ENCODE measurements at places on chromosomes 3 and 15.

GRCh38 chr15:89149501-89150101 lies 61.3 kb downstream of the ABHD2 start:
- no peak for DNase-seq

DNA sequence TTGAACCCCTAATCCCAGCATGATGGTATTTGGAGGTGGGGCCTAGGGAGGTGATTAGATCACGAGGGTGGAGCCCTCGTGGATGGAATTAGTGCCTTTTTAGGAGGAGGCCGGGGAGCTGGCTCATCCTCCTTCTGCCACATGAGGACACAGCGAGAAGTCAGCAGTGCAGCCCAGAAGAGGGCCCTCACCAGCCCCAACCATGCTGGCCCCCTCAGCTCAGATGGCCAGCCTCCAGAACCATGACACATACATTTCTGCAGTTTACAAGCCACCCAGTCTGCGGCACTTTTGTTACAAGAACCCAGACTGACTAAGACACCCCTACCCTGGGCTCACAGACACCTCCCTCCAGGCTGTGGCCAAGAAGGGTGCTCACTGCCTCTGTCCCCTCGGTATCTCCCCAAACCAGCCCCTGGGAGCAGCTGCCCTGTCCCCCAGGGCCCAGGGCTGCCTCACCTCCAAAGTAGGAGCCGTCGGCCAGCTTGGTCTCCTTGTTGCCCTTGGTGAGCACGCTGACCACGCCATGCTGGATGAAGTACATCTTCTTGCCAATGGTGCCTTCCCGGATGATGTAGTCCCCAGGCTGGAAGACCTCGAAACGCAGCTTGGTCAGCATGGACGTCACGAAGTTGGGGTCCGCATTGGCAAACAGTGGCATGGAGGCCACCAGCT lies 44.1 kb downstream of the HCN4 start:
- DNase-seq = no peak

- DNase-seq = no peak
Measured at GRCh38 chr3:120462409-120462959, 11.7 kb upstream of the FSTL1 start.

DNA sequence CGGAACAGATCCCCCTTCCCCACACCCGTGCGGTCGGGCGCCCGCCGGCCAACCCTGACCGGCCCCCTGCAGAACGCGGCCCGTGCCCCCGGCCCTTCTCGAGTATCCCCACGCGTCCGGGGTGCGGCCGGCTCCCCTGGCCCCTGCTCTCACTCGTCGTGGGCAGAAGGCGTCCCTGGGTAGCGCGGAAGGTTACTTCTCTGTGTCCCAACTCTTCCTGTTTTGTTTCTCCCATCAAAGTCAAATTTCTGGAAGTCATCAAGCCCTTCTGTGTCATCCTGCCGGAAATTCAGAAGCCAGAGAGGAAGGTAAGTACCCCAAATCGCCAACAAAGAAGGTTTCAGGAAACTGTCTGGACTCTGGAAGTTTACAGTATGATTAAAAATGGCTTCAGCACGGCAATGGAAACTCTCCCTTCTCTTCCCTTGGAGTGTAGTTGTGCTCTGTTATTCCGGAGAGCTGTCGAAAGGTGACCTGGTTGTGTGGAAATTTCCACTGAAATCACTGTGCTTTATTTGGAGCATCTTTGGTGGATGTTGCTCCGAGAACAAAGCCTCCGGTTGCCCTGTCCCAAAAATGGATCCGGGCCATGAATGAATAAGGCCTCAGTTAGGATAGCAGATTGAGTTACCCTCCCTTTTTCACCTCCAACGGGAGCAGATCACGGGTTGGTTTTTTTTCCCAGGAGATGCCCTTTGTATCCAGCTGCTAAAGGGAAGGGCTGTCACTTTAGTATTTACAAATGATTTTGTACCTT lies 536 bp downstream of the SEC61A1 start:
- DNase-seq = peak; percentile 13

- DNase-seq = no peak
Measured at GRCh38 chr3:125634336-125634950, 39.1 kb upstream of the OSBPL11 start.

DNA sequence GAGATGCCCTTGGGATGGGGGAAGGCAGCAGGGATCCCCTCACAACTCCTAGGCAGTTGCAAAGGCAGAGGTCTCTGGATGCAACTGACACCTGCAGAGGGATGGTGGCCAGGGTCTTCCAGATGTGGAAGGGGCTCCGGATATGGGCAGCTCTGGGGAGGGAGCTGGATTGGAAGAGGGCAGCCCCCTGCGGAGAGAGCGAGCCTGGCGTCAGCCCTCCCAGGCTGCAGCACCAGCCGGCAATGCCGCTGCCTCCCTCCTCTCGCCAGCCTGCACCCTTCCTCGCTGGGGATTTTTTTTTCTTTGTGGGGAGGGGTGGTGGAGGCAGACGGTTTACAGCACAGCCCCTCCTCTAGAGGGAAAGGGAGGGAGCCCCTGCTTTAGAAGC lies 1.6 kb downstream of the INSYN1 start:
- DNase-seq = no peak

GRCh38 chr3:152190636-152191183 lies 78.0 kb upstream of the MBNL1 start:
- DNase-seq = no peak

DNA sequence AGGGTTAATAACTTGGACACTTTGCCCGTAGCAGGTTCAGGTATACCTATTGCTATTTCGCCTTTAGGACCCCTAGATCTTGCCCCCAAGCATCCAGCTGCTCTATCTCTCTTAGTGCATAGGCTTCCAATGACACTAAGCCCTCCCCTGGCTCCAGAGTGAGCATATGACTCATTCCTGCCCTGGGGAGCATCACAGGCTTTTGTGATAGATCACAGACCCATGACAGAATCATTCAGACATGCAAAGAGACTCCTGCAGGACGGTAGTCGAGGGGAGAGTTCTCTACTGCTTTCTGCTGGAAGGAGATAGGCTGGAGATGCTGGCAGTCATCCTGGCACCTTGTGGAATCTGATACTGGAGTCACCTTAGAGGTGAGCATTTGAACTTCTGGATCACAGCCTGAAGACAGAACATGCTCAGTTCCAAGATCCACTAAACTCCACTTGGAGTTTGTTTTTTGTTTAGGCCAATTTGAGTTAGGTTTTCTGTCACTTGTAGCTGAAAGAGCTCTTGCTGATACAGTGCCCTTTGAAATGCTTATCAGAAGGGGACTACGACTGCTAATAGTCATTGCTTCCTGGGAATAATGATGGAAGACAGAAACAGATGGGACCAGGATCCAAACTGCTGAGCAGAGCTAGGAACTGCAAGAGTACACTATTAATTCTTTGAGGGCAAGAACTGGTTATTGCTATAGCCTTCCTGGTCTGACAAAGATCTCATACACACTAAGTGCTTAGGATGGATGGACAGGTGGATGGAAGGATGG lies 11.0 kb downstream of the LYSMD2 start:
- no peak for DNase-seq

- DNase-seq = no peak
Measured at GRCh38 chr15:85592148-85592547, 202.6 kb downstream of the KLHL25 start.

GRCh38 chr3:154783061-154783460 lies 297.1 kb upstream of the MME start:
- no peak for DNase-seq

DNA sequence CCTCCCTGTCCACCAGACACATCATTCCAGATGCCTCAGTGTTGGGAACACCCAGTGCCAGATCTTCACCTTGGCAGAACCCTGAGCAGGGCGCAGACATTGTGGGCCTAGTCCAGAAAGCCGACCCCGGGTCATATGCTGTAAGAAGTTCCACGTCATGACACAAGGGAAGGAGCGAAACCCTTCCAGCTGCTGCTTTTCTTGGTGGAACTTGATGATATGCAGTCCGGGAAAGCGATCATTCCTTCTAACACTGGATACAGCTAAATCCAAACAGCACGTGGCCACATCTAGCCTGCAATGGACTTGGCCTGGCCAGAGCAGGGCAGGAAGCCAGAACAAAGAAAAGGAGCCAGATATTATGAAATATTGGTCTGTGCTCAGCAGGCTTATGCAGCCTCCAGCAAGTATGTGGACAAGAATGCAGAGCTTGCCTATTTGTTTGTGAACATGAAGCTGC lies 22.0 kb downstream of the GASK1A start:
- DNase-seq = no peak

- DNase-seq = no peak
Measured at GRCh38 chr15:92992720-92993119, 92.6 kb downstream of the CHD2 start.

DNA sequence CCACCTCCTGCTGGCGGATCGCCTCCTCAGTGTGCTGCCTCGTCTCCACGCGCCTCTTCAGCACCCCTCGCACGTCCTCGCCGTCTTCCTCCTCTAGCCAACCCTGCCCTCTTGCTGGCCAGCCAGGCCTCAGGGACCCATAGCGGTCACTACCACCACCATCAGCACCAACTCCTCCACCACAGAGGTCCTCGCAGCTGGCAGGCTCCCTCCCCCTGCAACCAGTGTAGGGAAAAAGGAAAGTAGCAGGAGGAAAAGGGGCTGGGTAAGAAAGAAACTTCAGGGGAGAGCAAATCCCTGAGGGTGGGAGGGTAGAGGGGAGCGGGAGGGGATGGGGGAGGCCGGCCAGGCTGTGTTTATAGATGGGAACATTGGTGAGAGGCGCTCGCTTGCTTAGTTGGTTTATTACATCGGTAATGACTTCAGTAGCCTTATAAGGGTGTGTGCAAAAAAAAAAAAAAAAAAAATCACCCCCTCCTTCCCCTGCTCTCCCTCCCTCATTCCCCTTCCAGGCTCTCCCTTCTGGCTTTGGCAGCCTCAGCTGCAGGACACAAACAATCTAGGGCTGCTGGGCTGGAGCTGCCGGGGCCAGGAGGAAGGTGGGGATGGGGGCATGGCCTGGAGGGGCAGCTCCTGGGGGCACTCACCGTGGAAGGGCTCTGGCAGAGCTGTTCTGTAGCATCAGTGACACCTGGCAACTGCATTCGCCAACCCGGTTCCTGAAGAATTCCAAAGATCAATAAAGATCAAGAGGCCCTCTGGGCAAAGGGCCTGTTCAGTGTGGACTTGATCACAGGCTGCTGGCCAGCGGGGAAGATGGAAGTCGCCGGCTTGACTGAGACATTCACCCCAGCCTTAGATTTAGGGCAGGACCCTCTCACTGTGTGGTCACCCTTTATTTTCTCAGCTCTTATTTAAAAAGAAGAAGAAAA lies 116.2 kb upstream of the HACD2 start:
- DNase-seq = no peak

DNA sequence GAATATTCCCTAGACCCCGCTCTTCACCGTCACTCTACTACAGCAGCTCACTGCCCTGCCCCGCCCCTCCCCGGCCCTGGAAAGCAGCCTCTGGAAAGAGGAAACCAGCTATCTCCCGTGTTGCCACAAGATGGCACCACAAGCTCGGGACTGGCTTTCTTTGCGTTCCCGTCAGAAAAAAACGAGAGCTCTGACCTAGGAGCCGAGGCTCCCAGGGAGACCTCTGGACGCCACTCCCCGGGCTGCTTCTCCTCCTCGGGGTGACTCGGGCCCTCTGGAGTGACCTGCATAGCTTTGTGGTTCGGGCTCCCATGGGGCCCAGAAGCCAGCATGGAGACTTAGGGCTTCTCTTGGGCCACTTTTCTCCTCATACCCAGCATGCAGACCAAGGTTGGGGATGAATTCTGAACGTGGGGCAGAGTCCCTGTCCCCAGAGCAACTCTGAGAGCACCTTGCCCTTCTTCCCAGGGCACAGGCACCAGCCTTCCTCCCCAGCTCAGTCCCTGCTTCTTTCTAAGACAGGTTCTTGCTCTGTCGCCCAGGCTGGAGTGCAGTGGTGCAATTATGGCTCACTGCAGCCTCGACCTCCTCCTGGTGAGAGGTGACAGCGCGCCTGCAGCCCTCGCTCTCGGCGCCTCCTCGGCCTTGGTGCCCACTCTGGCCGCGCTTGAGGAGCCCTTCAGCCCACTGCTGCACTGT lies 19.0 kb downstream of the STOML1 start:
- peak; percentile 76 for DNase-seq

DNA sequence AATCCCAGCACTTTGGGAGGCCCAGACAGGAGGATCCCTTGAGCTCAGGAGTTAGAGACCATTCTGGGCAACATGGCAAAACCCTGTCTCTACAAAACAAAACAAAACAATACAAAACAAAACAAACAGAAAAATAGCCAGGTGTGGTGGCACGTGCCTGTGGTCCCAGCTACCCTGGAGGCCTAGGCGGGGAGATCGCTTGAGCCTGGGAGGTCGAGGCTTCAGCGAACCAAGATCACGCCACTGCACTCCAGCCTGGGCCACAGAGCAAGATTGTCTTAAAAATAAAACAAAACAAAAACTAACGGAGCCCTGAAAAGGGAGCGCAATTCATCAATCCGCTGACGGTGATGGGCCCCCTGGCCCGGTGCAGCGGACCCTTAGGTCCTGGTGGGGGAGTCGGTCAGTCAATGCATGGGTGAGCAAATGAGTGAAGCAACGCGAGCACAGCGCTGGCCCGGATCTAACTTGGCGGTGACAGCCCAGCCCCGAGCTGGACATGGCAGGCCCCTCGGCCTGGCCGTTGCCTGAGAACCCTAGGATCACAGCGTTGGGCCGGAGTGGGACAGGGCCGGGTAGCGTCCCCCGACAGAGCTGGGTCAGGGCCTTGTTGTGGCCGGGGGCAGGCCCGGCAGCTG lies 52.4 kb upstream of the BLM start:
- peak; percentile 31 for DNase-seq

DNA sequence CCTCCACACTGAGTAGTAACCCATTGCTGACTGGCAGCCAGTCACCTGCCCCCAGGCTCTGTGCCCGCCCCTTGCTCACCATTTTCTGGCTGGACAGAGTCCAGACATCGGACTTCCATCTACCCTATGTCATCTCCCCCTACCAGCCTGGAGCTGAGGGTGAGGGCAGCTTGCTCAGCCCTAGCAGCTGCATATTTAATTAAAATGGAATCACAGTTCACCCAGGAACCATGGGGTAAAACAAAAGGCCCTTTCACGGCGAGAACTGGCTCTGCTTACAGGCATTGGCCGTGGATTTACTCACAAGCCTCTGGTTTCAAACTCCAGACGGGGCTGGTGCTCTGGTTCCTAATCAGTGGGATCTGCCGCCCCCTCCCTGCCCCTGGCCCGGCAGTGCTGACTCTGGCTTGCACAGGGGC lies 94.9 kb upstream of the ATP2B2 start:
- no peak for DNase-seq

DNA sequence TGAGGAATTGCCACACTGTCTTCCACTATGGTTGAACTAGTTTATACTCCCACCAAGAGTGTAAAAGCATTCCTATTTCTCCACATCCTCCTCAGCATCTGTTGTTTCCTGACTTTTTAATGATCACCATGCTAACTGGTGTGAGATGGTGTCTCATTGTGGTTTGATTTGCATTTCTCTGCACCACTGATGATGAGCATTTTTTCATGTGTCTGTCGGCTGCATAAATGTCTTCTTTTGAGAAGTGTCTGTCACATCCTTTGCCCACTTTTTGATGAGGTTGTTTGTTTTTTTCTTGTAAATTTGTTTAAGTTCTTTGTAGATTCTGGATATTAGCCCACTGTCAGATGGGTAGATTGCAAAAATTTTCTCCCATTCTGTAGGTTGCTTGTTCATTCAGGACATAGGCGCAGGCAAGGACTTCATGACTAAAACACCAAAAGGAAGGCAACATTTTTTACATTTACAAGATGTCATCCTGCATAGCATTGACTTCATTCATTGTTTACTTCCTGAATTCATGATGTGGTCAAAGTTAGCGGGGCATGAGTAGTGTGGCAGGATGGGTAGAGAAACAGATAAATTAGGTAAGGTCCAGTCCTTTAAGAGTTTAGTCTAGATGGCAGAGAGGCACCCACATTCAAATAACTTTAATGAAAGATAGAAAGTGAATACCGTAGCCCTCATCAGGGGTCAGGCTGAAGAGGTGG lies 45.1 kb upstream of the LPP start:
- peak; percentile 30 for DNase-seq

- no peak for DNase-seq
Measured at GRCh38 chr3:13528217-13528867, 20.6 kb upstream of the FBLN2 start.

GRCh38 chr3:20741381-20741780 lies 555.4 kb upstream of the SGO1 start:
- no peak for DNase-seq

All from germinal center (tissue), 1 donor.